AG08396 (cell line): ENCODE measurements at places on chromosomes 2 and 18.

DNA sequence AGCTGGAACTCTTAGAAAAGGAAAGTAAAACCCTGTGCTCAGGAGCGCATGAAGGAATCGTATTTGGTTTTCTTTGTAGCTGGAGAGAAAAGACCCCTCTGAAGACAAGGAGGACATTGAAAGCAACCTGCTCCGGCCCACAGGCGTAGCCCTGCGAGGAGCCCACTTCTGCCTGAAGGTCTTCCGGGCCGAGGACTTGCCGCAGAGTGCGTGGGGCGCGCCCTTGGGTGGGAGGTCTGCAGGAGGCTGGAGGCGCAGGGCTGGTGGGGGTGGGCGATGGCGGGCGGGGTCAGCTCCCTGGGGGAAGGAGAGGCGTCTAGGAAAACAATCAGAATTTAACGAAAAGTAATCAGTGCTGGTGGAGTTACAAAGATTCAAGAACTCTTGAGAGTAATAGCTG lies 72.8 kb downstream of the DYSF start:
- DNase-seq: no peak

GRCh38 chr2:68857202-68857845 lies 13.9 kb downstream of the BMP10 start:
- no peak for DNase-seq

DNA sequence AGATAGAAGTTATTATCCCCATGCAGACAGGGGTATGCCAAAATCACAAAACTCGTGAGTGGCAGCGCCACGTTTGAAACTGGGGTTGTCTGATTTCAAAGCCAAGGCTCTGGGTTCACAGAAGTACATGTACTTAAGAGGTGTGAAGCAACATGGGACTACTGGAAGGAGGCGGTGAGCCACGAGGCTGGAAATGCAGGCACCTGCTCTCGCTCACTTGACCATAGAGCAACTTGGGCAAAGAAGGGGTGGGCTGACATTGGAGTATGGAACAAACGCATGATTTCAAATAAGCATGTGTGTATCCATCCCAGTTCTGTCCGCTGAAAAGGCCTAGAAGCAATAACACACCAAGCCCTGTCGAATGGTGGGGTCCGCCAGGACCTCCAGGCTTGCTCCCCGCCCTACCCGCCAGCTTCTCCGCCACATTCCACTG lies 593 bp upstream of the ACTR2 start:
- no peak for DNase-seq

GRCh38 chr18:79596446-79597175 lies 83.0 kb upstream of the CTDP1 start:
- DNase-seq: no peak

DNA sequence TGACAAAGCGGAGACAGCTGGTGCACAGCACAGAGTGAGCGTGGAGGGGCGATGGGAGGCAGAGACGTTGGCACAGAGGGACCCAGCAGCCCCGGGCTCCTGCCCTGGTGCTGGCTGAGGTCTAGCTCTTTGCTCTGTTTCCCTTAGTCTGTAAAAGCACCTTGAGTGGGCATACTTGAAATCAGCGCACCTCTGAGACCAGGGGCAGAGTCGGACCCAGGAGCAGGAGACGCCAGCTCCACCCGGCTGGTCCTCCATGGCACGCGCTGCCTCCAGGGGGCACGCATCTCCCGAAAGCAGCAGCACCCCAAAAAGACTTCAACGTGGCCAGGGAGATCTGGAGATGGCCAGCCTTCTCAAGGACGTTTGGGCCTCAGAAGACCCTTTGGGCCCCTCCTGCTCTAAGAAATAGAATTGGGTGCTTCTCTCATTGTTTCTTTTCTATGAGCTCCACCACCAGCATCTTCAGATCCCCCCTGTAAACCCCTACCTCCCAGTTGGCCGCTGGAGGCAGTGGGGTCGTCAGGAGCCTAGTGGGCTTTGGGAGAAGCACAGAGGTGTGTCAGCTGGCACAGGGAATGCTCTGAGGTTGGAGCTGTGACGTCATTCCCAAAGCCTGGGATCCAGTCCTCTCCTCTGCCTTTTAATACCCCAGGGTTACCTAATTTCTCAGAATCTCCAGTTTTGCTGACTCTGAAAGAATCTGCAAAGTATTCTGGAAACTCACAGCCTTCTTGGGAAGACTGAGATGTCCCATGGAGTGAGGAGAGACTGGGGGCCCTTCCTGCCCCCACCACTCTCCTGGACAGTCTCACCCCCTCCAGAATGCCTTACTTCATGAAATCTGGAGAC lies 58.9 kb downstream of the CIB4 start:
- no peak for DNase-seq

DNA sequence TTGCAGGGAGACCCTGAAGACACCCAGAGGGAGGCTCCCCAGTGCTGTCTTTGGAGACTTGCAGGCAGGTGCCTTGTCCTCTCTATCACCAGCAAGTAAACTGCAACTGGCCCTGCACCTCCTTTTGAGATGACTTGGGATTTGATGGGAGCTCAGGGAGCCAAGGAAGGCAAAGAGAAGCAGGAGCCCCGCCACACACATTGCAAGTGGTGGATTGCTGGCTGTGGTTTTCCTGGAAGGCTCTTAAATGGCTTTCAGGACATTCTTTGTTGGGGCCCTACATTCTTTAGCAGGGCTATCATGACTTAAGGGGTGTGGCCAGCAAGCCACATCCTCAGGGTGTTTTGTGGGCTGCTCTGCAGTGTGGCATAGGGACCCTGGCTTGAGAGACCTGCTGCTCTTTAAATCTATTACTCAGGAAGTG lies 39.9 kb upstream of the CDC42EP3 start:
- peak; percentile 79 for DNase-seq

GRCh38 chr2:211454679-211455078 lies 898.3 kb downstream of the CPS1 start:
- no peak for DNase-seq

- no peak for DNase-seq
These were observed 65.3 kb downstream of the TNS1 start for GRCh38 chr2:217937446-217937845.

- no peak for DNase-seq
These were observed 95.0 kb downstream of the RNF144A start for GRCh38 chr2:7012141-7012764.

GRCh38 chr2:62578803-62579640 lies 73.0 kb upstream of the TMEM17 start:
- DNase-seq: peak; percentile 18

GRCh38 chr2:165010556-165010955 lies 55.2 kb upstream of the SLC38A11 start:
- DNase-seq: no peak
